ENCODE measurements at places on chromosomes 11 and 22. TPM values are rescaled to one million over a fixed set of nuclear protein-coding genes. Genes with fewer than 3 reads are reported as not detected.

GRCh38 chr22:31556627-31557203, 60.4 kb downstream of the SFI1 start:
- DNase-seq, result peak; percentile 8

DNA sequence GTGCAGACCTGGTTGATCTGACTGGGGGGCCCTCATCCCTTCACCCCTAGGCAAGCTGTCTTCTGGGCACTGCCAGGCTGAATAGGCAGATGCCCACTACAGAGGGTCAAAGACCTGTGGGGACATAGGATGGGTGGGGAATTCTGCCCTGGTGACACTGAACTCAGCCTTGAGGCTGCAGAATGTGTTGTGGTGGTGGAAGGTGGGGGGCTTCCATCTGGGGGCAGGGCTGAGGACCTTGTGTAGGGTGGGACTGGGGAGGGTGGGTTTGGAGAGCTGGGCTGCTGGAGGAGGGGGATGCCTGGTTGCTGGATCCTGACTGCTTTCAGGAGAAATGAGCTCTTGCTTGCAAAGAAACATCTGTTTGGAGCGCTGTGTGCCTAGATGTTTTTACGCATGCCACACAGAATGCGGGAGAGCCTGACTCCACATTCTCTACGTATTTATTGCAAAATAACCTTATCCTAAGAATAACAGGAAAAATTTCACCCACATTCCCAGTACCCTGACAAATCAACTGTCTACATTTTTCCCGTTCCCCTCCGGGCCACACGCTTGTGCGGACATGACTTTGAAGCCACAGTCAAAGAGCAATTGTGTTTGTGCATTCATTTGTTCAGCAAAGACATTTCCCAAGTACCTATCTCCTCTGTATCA, 18.3 kb downstream of the SMIM38 start:
- peak; percentile 27 for DNase-seq

GRCh38 chr11:18490319-18490718, 34.7 kb downstream of the LDHAL6A start:
- no peak for DNase-seq

The SYCE3 gene
- not detected for polyA plus RNA-seq

DNA sequence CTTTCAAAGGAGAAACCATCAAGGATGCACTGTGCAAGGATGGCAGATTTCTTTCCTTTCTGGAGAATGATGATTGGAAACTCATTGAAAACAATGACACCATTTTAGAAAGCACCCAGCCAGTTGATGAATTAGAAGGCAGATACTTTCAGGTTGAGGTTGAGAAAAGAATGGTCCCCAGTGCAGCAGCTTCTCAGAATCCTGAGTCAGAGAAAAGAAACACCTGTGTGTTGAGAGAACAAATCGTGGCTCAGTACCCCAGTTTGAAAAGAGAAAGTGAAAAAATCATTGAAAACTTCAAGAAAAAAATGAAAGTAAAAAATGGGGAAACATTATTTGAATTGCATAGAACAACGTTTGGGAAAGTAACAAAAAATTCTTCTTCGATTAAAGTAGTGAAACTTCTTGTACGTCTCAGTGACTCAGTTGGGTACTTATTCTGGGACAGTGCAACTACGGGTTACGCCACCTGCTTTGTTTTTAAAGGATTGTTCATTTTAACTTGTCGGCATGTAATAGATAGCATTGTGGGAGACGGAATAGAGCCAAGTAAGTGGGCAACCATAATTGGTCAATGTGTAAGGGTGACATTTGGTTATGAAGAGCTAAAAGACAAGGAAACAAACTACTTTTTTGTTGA, 9.8 kb downstream of the FAM111A start:
- DNase-seq, result no peak
